ENCODE measurements at places on chromosomes 16 and 17.

GRCh38 chr16:66569827-66570405 lies 3.7 kb downstream of the CMTM1 start:
- DNase-seq: no peak

DNA sequence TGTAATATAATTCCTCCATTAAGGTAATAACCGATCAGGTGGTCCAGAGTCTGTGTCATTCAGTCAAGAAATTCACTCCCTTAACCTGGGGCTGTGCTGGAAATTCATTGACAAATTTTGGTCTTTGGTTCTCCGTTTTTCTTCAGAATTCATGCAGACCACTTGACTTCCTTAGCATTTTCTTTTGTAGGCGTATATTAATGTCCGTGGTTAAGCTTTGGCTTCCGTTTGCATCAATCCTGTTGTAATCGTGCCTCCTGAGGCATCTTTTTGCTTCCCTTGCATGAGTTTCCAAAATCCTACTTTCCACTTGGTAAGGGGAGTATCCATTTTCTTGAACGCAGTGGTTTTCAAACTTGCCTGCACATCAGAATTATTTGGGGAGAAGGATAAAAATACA lies 9.0 kb downstream of the LRRC37B start:
- no peak for DNase-seq

GRCh38 chr16:85282842-85283241 lies 170.6 kb upstream of the CIBAR2 start:
- DNase-seq: no peak

GRCh38 chr16:86823888-86824671 lies 245.7 kb downstream of the FOXL1 start:
- DNase-seq: no peak

DNA sequence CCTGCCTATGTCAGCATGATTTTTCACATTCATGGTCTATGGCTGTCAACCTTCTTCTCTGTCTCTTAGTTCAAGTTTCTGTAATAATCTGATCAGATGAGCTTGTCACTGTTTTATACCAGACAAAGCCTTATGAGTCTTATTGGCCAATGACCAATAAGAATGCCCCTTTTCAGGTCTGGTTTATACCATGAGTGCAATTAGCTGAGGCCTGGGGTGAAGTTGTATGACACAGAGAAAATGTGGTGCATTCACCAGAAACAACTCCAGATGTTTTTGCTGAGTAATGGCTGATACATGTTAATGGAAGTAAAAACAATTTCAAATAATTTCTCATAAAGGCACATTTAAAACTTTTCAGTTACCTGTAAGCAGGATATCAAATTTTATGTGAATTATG lies 218.6 kb upstream of the CDH8 start:
- no peak for DNase-seq

- DNase-seq: no peak
Measured at GRCh38 chr17:3667366-3668278, 756 bp downstream of the TAX1BP3 start.

GRCh38 chr17:80777274-80777673 lies 214.4 kb upstream of the CHMP6 start:
- DNase-seq: no peak

GRCh38 chr17:80198144-80198661 lies 21.9 kb downstream of the SGSH start:
- DNase-seq: no peak

DNA sequence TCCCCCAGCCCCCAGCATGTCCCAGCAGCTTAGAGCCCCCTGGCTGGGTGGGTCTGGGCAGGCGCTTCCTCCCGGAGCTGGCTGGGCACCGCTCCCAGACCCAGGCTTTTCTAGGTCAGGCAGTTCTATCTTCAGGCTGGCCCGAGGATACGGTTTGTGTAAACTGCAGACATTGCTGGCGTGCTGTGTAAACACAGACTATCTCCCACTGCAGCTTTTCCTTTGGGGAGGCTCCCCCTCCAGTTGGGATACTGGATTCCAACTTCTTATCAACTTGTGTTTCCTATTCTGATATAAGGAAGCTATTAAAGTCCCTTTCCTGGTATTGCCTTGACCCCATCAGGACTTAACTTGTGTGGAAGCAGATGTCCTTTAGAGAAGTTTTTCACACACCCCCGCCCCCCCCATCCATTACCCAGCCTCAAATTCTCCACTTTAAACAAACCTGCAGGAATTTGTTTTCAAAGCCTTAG lies 18.3 kb upstream of the GNA13 start:
- no peak for DNase-seq

DNA sequence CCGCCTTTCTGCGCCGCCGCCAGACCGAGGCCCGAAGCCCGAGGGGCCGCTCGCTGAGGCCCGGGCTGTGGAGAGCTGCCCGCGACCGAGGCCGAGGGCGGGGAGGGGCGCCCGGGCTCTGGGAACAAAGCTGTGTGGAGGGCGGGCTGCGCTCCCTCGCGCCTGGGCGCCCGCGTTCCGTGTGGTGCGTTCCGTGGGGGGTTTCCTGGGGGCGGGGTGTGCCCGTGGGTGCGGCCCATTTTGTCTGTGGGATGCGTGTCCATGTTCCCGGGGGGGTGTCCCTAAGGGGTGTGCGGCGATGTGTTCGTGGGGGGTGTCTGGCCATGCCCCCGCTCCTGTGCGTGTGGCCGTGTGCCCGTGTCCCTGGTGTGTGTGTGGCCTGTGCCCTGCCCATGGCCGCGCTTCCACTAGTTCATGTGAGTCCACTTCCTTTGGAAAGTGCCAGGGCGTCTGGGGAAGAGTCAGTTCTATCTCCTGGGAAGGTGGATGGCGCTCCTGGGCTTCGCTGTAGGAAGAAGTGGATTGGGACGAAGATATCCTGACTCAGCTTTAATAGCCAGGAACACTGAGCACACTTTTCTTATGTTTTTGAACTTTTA lies 520 bp downstream of the JPT2 start:
- peak; percentile 6 for DNase-seq

- no peak for DNase-seq
Measured at GRCh38 chr17:79374087-79374689, 236.7 kb downstream of the RBFOX3 start.

DNA sequence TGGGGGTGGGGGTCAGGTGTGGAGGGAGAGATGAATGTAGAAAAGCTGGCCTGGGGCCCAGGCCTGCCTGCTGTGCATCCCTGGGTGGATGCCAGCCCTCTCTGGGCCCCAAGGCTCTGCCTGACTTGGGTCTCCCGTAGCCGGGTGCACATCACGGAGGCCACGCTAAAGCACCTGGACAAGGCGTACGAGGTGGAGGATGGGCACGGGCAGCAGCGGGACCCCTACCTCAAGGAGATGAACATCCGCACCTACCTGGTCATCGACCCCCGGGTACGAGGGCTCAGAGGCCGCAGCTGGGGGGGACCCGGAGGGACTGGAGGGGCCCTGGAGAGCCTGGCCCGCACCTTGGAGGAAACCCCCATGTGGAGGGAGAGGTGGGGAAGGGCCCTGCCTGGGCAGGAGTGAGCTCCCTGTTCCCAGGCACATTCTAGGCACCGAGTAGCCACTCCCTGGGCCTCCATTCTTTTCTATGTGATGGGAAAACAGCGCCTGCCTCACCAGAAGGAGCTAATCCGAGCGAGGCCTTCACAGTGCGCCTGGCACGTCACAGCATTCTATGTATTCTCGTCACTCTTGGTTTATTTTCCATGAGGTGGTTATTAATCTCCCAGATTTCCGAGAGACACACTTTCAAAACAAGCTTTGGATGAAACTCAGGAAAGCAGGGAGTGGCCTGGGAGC lies 34.7 kb downstream of the ADCY7 start:
- DNase-seq: no peak

GRCh38 chr17:78396441-78397337 lies 18.2 kb downstream of the PGS1 start:
- no peak for DNase-seq

GRCh38 chr17:7977805-7978204 lies 24.6 kb upstream of the GUCY2D start:
- DNase-seq: no peak

GRCh38 chr17:18248300-18248731 lies 10.2 kb downstream of the FLII start:
- no peak for DNase-seq

- DNase-seq: no peak
Measured at GRCh38 chr16:66869424-66869823, 10.9 kb upstream of the PDP2 start.

DNA sequence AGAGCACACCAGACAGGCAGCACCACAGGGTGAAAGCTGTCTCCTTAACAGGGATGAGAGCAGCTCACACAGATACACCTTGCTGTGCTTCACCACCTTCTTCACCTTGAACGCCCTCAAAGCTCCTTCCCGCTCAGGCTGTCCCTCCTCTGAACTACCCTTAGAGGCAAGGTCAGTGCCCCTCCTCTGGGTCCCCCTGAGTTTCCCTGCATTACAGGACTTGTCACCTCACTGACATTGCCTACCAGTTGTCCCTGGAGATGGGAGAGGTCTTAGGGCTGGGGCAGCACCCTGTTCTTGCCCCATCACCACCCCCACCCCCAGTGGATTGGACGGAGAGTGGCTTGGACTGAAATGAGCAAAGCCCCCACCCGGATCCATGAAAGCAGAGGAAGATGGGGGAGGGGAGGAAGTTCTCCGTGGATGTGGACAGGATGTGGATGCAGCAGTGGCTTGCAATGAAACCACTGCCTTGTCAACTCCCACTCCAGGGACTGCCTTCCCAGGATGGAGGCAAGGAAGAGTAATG lies 73.2 kb upstream of the CDH5 start:
- DNase-seq: no peak

DNA sequence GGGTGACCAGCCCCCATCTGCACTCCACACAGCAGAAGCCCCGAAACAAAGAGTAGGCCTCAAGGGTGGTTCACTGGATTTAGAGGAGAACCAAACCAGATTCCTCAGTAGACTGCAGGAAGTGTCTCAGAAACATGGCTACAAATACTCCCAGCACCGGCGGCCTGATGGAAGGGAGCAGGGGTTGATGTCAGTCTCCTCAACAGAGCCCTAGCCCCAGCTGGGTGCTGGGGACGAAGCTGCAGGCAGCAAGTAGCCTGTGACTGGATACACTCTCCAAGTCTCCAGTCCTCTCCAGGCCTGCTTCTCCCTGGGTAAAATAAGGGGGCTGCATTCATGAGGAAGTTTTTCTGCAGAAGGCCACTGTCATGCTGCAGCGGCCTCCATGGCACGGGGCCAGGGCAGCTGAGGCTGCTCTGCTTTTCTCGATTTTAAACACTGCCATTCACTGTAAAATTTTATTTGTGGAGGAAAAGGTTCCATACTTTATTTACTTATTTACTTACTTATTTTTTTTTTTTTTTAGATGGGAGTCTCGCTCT lies 36.7 kb upstream of the SREBF1 start:
- no peak for DNase-seq

DNA sequence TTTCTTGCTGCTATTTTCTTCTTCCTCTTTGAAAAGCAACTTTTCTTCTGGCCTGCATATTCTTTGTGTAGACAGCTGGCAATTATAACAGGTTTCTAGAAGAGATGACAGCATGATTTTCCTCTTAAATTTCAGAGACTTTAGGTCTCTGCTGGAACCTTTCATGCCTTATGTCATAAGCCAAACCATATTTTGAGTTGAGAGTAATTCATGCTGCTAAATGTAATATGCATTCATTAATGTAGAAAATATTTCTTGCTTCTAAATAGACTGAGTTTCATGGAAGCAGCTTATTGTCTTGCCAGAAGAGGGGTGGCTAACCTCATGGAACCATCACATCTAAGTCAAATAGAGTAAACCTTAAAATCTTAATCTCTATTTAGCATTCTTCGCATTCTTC lies 25.9 kb upstream of the ABCA9 start:
- no peak for DNase-seq

GRCh38 chr17:2222301-2222700 lies 81.3 kb downstream of the SMG6 start:
- no peak for DNase-seq

- DNase-seq: no peak
Measured at GRCh38 chr17:47254403-47254943, 846 bp downstream of the ITGB3 start.

DNA sequence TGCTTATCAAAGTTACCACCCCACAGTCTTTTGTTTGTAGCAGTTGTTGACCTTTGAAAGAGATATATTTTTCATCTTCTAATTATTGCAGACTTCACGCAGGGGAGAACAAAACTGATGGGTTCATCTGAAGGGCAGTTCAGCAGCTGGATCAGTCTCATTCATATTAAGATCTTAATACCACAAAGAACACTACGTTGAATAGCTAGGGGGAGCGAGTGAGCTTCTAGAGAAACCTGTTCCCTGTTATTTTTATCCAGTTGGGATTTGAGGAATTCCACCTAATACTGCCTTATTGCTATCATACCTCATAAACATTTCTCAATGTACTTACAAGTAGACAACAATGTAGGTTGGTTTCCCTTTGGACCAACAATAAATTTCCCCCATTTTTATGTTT lies 306.1 kb upstream of the KIF2B start:
- DNase-seq: no peak

GRCh38 chr17:43524945-43525575 lies 21.1 kb downstream of the ETV4 start:
- no peak for DNase-seq

- DNase-seq: no peak
Measured at GRCh38 chr17:76830987-76831715, 37.1 kb upstream of the MGAT5B start.

DNA sequence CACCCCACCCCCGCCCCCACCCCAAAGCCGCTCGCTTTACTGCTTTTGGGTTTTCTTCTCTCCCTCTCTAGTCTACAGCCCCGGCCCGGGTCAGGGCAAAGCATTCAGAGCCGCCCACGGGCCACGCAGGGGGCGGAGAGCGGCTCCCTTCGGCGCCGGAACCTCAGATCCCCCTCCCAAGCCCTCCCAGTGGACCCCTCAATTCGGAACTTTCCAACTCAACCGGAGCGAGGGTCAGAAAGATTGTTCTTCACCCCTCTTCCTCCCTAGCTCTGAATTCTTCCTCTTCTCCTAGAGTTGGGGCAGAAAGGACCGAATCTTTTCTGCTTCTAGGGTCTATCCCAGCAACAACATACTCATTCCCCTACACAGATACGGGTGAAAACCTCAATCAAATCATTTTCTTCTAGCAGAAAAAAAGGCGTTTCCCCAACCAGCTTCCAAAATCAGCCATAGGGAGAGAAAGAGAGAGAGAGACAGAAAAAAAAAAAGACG lies 1.0 kb downstream of the HOXB2 start:
- DNase-seq: no peak

- DNase-seq: no peak
Measured at GRCh38 chr17:48456589-48456988, 26.6 kb upstream of the SKAP1 start.

DNA sequence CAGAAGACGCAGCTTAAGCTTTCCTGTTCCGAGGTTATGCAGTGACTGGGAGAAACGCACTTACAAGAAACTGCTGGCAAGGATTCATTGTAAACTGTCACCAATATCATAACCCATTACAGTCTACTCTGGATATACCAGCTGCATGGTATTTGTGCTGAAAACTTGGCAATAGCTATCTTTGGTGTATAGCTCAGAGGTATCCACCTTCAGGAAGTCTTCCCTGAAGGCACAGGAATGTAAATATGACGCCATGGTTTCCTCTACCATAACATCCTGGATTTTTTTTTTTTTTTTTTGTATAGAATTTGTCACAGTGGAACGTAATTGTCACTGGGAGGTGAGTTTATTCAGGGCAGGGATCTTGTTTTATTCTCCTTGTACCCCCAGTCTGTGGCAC lies 406.2 kb downstream of the GRIN2A start:
- DNase-seq: no peak
